ENCODE measurements at places on chromosomes 12 and 14. TPM values are rescaled to one million over a fixed set of nuclear protein-coding genes. Genes with fewer than 3 reads are reported as not detected.

Gene STYX
- 13.1 TPM for total RNA-seq

GRCh38 chr12:80192087-80192486, 92.8 kb downstream of the OTOGL start:
- H3K4me1 ChIP-seq, result peaks cover 5% of the 10 kb centered on the region
- H3K4me3 ChIP-seq, result no peak overlapping the region
- no peaks in the 10 kb centered on the region for H3K36me3 ChIP-seq
- H3K27me3 ChIP-seq, result peaks cover 2% of the 10 kb centered on the region
- no peak overlapping the region for H3K27ac ChIP-seq

Gene KCNC2
- total RNA-seq, result not detected

GRCh38 chr14:104689109-104689880, at the start of gene INF2:
TSS of gene INF2 (plus strand) at chr14:104689618. CDS start at chr14:104701366, 11,748 bp downstream.
- H3K4me1 ChIP-seq, result peaks cover 34% of the 10 kb centered on the region
- peak; percentile 73 for DNase-seq
- peak within 1 kb of the TSS; percentile 72 for H3K4me3 ChIP-seq
- peaks cover 2% of the 10 kb centered on the region for H3K36me3 ChIP-seq
- no peaks in the 10 kb centered on the region for H3K27me3 ChIP-seq
- peak within 1 kb of the TSS; percentile 60 for H3K27ac ChIP-seq

GRCh38 chr14:102920273-102920997, 2.0 kb upstream of the AMN start:
- no peak overlapping the region for H3K4me3 ChIP-seq
- H3K27ac ChIP-seq, result no peak overlapping the region
- H3K4me1 ChIP-seq, result peaks cover 8% of the 10 kb centered on the region
- no peak for DNase-seq

Gene GPR68
- total RNA-seq, result 9.4 TPM

Gene SLC2A14
- 0.25 TPM for total RNA-seq

GRCh38 chr12:26471560-26471959, 276.2 kb downstream of the SSPN start:
- H3K4me3 ChIP-seq, result no peak overlapping the region
- H3K27ac ChIP-seq, result peak overlapping the region; percentile 23
- H3K4me1 ChIP-seq, result peaks cover 12% of the 10 kb centered on the region
- DNase-seq, result peak; percentile 26
- peaks cover 35% of the 10 kb centered on the region for H3K36me3 ChIP-seq

GRCh38 chr14:71418532-71419245, 511.4 kb downstream of the PCNX1 start:
- no peak for DNase-seq
- no peak overlapping the region for H3K4me3 ChIP-seq
- no peak overlapping the region for H3K27ac ChIP-seq

Gene NFYB
- total RNA-seq, result 27.2 TPM

DNA sequence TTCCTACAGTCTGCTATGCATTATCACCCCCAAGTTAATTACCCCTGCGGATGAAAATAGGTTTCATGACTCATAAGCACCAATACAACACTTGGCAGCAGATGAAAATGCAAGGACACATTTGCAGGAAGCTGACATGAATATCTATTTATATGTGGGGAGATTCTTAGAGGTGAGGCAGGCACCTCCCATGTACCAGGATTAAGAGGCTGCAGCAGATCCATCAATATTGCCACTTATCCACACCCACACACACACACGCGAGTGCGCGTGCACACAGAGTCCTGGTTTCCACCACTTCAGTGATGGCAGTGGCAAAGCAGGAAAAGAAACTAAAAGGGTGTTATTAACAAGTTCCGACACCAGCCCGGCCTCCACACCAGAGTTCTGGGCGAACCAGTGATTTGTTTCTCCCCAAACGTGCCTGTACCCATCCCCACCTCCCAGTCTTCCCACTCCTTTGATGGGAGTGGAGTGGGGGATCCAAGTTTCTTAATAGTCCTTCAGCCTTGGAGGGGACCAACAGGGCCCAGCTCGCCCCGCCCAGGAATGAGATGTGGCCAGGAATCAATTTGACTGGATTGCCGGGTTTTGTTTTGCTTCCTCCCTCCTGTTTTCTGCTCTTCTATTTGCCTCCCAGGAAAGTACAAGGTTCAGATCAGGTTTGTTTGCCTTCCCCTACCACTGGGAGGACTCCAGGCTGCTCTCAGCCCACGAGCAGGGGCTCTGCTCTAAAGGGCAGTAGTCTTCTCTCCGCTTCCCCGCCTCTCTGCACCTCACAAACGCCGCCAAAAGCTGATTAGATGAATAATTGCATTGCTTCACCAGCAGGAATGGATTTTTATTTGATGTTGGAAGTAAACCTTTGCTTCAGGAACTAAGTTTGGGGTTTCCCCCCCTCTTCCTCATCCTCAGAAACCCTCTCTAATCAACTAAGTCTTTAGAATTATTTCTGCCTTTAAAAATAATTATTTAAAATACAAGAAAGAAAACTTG, 5.2 kb downstream of the IRF2BPL start:
- H3K27ac ChIP-seq, result peak overlapping the region; percentile 81
- DNase-seq, result peak; percentile 77
- peaks cover 43% of the 10 kb centered on the region for H3K4me1 ChIP-seq
- no peaks in the 10 kb centered on the region for H3K27me3 ChIP-seq
- H3K36me3 ChIP-seq, result peaks cover 26% of the 10 kb centered on the region

- H3K27me3 ChIP-seq, result peaks cover 30% of the 10 kb centered on the region
- H3K4me1 ChIP-seq, result no peaks in the 10 kb centered on the region
- no peak overlapping the region for H3K27ac ChIP-seq
- H3K4me3 ChIP-seq, result no peak overlapping the region
Observed at GRCh38 chr14:93688820-93689219, 99.5 kb downstream of the PRIMA1 start.

DNA sequence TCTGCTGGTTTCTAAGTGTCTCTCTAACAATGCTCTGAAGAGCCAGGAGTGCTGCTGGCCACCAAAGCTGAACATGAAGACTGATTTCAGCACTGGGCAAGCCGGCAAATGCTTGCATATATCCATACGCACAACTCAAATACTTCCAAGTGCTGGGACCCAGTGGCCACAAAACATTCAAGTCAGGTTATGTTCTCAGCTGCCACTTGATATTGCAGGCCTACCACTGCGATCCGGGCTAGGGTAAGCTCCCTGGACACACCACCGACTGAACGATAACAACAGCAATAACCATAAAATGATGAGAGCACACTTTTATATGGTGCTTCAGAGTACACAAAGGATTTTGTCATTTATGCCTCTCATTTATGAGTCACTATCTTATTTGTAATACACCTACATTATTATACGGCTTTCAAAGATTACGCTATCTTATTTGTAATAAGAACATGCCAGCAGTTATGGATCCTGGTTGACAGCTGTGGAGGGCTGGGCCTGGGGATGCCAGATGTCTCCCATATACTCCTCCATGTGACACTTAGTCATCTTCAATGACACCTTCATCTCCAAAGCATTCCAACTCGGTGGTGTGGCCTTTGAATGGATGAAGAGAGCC, 35.5 kb downstream of the CRACR2A start:
- no peak overlapping the region for H3K4me3 ChIP-seq
- peaks cover 11% of the 10 kb centered on the region for H3K4me1 ChIP-seq
- peaks cover 32% of the 10 kb centered on the region for H3K36me3 ChIP-seq
- H3K27me3 ChIP-seq, result no peaks in the 10 kb centered on the region
- DNase-seq, result no peak

Gene LMBR1L
- total RNA-seq, result 48.0 TPM

- peaks cover 62% of the 10 kb centered on the region for H3K4me1 ChIP-seq
- no peaks in the 10 kb centered on the region for H3K27me3 ChIP-seq
- peak; percentile 32 for DNase-seq
- peaks cover 14% of the 10 kb centered on the region for H3K36me3 ChIP-seq
- H3K4me3 ChIP-seq, result peak overlapping the region; percentile 94
Observed at GRCh38 chr14:73784181-73784987, 67.2 kb upstream of the PTGR2 start.

DNA sequence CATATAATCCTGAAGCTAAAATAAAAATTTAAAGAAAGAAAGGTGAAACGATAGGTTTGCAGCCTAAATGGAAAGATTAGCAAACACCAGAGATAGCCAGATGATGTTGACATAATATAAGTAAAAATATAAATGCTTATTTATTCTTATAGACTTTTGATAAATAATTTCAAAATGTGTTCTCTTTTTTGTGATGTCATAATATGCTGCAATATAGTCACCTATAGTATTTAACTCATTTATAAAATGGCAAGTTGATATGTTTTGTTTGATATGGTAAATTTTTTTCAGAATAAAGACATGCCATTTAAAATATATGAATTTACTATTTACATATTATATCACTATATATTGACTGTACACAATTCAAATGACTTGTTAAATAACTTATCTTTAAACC, 813.4 kb downstream of the LRFN5 start:
- H3K4me3 ChIP-seq, result no peak overlapping the region
- no peaks in the 10 kb centered on the region for H3K36me3 ChIP-seq
- no peak for DNase-seq
- no peaks in the 10 kb centered on the region for H3K4me1 ChIP-seq

DNA sequence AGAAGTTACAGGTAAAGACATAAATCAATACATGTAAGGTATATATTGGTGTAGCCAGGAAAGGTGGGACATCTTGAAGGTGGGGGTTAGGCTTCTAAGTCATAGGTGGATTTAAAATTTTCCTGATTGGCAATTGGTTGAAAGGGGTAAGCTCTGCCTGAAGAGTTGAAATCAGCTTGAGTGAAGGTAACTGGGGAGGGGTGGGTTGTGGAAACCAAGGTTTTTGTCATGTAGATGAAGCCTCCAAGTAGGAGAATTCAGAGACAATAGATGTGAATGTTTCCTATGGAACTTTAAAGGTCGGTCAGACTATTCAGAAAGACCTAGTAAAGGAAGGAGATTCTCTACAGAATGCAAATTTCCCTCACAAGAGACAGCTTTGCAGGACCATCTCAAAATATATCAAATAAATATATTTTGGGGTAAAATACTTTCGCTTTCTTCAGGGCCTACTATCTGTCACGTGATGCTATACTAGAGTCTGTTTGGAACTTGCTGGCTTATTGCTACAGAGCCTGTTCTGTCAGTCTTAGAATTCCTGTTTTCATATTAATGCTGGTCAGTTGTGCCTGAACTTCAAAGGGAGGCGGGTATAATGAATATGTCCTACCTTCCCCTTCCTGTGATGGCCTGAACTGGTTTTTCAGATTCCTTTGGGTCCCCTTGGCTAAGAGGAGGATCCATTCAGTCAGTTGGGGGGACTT, 20.6 kb upstream of the SPATA7 start:
- no peak for DNase-seq
- H3K36me3 ChIP-seq, result no peaks in the 10 kb centered on the region
- no peak overlapping the region for H3K4me3 ChIP-seq
- H3K27me3 ChIP-seq, result peaks cover 9% of the 10 kb centered on the region

Gene IFNG-AS1
- 0.35 TPM for total RNA-seq

GRCh38 chr12:58470266-58471010, 449.9 kb downstream of the LRIG3 start:
- H3K27me3 ChIP-seq, result no peaks in the 10 kb centered on the region
- no peaks in the 10 kb centered on the region for H3K36me3 ChIP-seq
- no peaks in the 10 kb centered on the region for H3K4me1 ChIP-seq
- no peak overlapping the region for H3K4me3 ChIP-seq

DNA sequence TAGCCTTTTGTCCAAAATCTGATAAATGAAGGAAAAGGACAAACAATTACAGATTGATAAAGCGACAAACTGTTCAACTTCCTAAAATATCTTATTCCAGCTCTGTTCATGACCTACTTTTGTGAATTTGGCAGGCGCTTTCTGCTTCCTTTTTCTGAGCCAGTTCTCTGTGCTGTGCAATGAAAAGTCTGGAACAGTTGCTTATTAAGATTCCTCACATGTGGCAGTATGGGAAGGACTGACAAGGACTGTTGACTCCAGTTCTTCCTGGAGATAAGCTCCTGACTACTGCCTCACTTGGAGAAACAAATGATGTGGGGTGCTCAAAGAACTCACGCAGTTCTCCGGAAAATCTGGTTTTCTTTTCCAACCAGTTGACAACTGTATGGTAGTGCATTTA, 58.3 kb upstream of the ANP32D start:
- H3K27me3 ChIP-seq, result peaks cover 13% of the 10 kb centered on the region
- H3K36me3 ChIP-seq, result peaks cover 7% of the 10 kb centered on the region
- no peak for DNase-seq
- H3K4me3 ChIP-seq, result no peak overlapping the region
- no peak overlapping the region for H3K27ac ChIP-seq

Gene FGF23
- total RNA-seq, result not detected

DNA sequence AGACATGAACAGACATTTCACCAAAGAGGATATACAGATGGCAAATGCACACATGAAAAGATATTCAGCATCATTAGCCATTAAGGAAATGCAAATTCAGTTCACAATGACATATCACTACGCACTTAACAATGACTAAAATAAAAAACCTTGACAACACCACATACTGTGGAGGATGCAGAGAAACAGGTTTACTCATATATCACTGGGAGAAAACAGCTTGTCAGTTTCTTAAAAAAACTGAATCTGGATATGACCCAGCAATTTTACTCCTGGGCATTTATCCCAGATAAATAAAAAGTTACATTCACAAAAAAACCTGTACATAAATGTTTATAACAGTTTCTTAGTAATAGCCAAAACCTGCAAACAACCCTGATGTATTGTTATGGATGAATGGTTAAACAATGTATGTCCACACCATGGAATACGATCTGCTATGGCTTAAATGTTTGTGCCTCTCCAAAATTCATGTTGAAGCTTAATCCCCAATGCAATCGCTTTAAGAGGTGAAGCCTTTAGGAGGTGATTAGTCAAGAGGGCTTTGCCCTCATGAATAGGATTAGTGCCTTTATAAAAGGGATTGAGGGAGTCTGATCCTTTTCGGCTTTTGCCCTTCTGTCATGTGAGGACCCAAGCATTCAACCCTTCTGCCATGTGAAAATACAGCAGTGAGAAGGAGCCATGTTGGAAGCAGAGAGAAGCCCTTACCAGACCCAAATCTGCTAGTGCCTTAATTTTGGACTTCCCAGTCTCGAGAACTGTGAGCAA, 36.0 kb upstream of the PPP4R3A start:
- H3K4me3 ChIP-seq, result no peak overlapping the region
- peaks cover 2% of the 10 kb centered on the region for H3K27me3 ChIP-seq
- DNase-seq, result no peak
- no peaks in the 10 kb centered on the region for H3K36me3 ChIP-seq
- H3K27ac ChIP-seq, result no peak overlapping the region

Gene BEGAIN
- 3.5 TPM for total RNA-seq

Gene HRK
- not detected for total RNA-seq

- no peak overlapping the region for H3K27ac ChIP-seq
- H3K4me3 ChIP-seq, result no peak overlapping the region
- no peaks in the 10 kb centered on the region for H3K27me3 ChIP-seq
- peaks cover 10% of the 10 kb centered on the region for H3K4me1 ChIP-seq
Observed at GRCh38 chr12:19238540-19238939, 109.0 kb downstream of the PLEKHA5 start.
